ENCODE measurements at places on chromosomes 3 and 15.

DNA sequence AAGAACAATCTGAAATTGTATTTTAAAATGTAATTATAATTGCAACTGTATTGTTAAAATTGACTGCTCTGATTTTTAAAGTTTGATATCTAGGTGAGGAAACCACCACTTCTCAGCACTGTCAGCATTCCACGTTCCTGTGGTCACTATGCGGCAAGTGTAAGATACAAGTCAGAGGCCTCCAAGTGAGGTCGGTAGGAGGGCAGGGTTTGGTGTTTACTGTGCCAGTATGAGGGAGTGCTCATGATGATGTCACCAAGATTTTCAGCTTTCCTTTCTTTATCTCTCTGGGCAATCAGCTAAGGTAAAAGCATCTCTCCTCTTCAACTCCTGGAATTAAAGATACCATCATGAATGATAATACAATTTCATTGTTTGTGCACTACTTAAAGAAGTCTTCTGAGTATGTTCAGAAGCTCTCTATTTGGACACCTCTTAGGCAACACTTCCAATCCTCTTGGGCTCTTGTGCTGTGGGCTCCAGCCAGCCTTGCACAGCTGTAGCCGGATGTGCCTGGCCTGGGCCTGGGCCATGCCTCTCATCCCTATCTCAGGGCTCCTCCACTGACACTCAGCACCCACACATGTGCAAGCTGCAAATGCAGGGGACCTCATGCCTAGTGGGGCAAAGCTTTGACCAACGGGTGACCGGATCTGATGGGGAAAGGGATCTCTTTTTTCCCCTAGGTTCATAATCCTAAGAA is 42.9 kb downstream of the CCR3 start:
- DNase-seq = no peak

- DNase-seq = peak; percentile 90
Measured at GRCh38 chr15:89760303-89761008, 9.4 kb upstream of the MESP1 start.

GRCh38 chr3:72375237-72376076 is 472.8 kb downstream of the SHQ1 start:
- DNase-seq = no peak

- DNase-seq = no peak
Measured at GRCh38 chr3:123385001-123385401, 63.9 kb downstream of the ADCY5 start.

DNA sequence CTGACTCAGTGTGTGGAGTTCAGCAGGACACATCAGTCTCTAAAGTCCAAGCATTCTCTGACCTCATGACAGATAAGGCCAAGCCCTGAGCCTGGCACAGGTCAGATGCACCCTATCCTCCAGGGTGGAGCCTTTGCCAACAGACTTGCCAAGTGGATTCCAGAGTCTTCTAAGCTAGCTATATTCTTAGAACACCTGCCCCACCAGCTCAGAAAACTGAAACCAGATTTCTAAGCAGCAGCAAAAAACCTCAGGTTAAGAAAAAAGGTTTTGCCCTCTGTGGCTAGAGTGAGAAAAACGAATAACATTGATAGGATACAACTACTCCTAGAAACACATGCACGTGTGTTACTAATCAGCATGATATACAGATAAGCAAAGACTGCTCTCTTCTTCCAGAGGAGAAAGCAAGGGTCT is 11.6 kb downstream of the RMDN3 start:
- DNase-seq = no peak

DNA sequence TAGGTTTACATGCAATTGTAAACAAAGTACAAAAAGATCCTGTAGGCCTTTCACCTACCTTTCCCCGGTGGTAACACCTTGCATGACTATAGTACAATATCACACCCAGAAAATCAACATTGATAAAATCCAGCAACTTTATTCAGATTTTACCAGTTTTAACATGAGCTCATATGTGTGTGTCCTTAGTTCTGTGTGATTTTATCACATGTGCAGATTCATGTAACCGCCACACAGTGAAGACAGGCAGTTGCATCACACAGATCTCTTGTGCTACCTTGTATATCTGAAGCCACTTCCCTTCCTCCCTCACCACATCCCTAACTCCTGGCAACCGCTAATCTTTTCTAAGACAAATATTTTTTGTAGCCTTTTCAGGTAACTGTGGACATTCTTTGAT is 183.5 kb upstream of the C2CD4B start:
- DNase-seq = no peak

DNA sequence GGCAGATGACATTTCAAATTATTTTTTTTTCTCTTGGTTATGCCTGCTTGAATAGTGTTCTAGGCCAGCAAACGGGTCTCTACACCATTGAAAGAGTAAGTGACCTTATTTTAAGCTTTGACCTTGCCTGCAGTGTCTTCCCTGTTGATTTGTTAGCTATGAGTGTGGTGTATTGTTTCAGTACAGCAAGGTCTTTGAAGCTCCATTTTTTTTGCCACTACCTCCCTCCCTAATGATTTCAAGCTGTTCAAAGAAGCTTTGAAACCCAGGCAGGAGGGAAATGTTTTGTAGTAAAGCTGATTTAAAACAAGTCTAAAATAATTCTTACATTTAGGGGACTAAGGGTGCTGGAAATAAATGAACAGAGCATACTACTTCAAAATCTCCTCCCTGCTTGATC is 1249.8 kb downstream of the ROBO1 start:
- no peak for DNase-seq

- no peak for DNase-seq
Measured at GRCh38 chr15:90376789-90377188, 11.3 kb upstream of the IQGAP1 start.

DNA sequence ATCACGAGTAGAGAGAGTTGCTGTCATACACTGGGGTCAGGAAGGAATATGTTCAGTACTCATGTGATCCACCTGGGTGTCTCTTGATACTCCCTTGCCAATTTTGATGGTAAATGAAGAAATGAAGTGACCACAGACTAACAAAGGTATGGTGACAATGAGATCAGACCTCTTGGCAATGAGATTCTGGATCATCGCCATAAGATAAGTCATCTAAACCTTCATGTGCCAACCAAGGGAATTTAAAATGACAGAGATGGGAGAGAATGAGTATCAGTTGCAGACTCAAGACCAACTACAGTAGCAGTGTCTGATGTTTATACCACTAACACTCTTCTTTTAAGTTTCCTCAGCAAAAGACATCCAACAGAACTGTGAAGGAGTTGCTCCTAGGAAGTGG is 601.0 kb downstream of the MECOM start:
- no peak for DNase-seq

DNA sequence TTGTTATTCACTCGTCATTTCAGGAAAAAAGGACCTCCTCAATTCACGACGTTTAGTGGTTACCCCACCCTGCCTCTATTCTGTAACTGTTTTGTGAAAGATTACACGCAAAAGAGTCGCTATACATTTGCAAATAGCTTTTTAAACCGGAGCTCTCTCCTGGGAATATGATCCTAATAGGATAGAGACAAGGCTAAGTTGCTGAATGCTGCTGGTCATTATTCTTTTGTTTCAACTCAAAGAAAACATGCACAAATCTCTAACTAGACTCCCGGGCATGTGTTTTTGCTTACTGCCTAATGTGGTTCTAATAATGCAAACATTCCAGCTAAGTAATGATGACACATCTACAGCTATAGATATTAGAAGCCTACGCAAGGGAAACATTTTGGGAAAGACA is 214.6 kb upstream of the MDFIC2 start:
- no peak for DNase-seq

GRCh38 chr15:101004986-101005747 is 86.0 kb downstream of the LRRK1 start:
- no peak for DNase-seq

DNA sequence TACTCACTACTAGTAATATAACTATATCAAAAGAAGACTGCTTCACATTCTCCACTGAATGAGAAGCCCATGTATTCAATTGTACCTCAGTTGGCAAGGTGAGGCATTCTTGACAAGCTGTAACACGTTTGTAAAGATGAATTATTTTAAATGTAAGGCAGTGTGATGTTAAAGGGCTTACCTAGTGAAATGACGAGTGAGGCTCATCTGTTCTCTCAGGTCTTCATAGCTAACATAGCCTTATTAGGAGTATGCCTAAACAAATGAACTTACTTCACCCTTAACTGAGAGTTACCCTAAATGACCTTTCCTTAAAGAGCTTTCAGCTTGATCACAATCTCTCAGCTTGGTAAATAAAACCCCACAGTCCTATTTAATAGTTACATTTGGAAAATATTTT is 127.3 kb downstream of the FEZF2 start:
- DNase-seq = no peak

DNA sequence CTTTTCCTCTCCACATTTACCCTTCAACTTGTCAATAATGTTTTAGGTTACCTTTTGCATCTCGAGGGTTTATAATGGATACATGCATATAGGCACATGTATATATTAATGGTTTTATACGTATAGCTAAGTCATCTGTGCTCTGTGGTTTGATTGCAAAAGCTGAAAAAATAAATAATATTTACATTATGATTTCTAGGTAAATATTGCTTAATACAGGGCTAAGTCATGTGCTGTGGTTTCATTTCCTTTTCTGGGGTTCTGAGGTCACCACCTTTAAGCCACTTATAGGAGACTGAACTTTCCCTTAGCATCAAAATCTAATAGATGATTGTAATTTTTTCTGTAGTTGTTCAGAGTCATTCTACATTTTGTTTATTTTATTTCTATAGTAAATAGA is 33.1 kb downstream of the LPP start:
- no peak for DNase-seq

DNA sequence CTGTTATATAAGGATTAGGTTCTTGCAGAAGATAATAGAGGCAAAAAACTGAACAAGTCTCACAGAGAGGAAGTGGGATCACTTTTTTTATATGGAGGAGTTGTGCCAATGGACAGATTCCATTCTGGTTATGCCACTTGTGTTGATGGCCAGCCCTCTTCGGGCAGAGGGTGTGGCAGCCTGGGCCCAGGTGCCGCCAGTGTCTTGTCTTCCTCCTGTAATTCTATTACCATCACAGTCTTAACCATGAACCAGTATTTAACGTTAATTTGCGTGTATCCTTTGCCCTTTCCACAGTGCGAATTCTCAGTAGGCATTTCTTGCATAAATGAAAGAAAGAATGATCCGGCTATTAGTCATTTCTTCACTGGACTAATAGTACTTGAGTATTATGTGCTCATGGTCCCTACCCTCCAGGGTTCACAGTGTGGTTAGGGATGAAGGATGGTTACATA is 7.0 kb upstream of the USP4 start:
- DNase-seq = no peak

- DNase-seq = no peak
Measured at GRCh38 chr3:161049683-161050248, 55.4 kb downstream of the B3GALNT1 start.

DNA sequence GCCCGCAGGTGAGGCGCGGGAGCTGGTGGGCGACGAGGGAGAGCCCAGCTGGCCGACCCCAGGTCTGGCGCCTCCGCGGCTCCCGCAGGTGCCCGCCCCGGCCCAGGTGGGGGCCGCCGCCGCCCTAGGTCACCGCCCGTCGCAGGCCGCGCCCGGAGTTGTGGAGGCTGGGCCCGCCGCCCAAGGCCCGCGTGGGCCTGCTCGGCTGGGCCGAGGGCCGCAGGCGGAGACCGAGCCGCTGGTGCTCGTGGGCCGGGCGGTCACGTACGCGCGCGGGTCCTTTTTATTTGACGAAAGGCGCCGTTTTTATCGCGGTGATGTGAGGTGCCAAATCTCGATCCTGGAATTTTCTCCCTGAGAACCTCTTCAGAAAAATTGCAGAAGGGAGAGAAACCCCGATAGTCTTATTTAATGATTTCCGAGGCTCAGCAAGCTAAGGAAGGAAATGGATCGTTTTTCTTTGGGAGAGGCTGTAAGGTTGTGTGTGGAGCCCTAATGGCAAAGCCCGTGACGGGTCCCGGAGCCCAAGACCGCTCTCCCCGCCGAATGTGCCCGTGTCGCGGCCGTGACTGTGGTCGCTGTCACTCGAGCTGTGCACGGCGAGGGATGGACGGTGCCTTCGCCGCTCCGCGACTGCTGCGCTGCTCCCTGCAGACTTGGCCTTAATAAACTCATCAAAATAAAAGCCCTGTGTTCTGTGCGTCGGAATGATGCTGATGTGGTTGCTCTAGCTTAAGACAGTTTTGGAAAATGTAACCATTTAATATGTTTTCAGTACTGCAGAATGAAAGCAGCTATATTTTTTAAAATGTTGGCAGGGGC is 612 bp downstream of the APPL1 start:
- peak; percentile 40 for DNase-seq

DNA sequence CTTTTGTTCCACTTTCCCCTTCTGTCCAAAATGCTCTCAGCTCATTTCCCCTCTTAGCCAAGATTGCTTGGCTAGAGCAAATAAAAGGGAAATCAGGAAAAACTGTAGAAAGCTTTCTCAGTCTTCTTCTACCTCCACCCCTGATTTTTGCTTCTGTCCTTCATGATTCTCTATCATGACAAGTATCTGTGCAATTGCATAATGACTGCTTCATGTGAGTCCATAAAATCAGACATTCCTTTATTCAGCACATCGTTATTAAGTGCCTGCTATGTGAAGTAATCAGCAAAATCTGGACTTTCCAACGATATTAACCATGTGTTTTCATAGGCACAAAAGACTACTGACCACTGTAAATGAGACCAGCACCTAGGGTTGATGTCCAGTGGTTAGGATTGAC is 321.5 kb upstream of the CBLB start:
- no peak for DNase-seq
